Amniotic stem cell (primary cell): ENCODE measurements at places on chromosomes 2 and 18.

GRCh38 chr18:45775241-45775676, 50.2 kb upstream of the SIGLEC15 start:
- DNase-seq: no peak

DNA sequence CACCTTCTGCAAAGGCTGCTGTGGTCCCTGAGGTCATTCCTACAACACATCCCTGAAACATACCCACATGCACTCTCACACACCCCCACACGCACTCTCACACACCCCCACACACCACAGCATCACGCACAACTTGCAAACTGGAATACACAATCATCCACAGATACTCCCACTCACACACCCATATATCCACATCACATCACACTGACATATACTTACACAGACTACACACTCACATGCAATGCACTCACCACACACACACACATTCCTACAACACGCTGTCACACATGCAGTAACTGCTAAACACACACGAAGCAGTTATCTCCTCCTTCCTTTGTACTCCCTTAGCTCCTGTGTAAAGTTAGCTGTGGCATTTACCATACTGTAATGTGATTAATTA, 57.1 kb upstream of the PKDCC start:
- DNase-seq: no peak

DNA sequence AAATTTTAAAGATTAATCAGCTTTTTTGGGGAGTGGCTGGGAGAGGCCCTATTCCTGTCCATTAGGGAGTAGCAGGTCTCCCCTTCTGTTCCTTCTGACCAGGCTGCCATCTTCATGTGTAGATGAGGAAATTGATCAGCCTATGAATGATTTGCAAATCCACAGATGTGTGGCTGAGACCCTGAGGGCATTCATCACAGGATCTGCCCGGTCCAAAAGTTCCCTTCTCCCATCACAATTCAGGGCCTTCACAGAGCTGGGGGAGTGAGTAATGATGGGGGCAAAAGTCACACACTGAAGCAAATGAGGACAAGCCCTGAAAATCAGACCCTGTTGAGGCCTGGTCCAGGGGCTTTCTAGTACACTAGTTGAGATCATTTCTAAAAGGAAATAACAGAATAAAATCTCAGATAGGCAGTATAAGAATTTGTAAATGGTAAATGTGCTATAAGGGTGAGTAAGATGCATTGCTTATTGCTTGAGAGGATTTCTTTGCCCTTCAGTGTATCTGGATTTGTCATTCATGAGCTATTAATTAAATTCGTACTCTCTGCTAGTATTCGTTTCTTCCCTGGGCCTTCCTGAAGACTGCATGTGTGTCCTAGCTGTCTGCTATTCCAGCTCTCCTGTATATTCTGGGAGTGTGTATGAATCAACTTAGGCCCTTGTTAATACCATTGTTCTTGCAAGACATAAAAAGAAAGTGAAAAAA, 53.2 kb downstream of the SETBP1 start:
- DNase-seq: no peak

- no peak for DNase-seq
These were observed 49.6 kb upstream of the SLC5A7 start for GRCh38 chr2:107936433-107937359.

GRCh38 chr2:66301022-66301766, 133.7 kb upstream of the MEIS1 start:
- no peak for DNase-seq

DNA sequence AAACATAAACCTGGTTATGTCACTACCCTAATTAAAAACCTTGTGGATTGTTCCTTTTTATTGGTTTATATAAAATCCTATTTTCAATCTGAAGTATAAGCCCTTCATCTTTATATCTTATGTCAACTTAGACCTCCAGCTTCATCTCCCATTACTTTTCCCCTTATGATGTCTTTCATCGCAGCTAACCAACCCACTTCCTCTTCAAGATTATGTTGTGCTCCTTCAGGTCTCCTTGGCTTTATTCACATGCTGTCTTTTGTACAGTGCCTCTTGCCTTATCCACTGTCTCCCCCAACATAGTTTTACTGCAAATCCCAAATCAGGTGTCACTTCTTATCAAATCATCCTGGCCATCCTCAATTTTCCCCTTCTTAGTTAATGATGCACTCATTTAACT, 25.9 kb downstream of the MBD5 start:
- no peak for DNase-seq

- no peak for DNase-seq
These were observed 479.4 kb upstream of the TCF4 start for GRCh38 chr18:56067214-56067894.

GRCh38 chr2:11977766-11978524, 231.5 kb downstream of the LPIN1 start:
- DNase-seq: no peak
